ENCODE measurements at places on chromosomes 7 and 10. TPM values are rescaled to one million over a fixed set of nuclear protein-coding genes. Genes with fewer than 3 reads are reported as not detected.

TSPAN33 gene
- 0.07 TPM for total RNA-seq

HMX3 gene
- not detected for total RNA-seq

EBLN1 gene
- total RNA-seq, result not detected

CDNF gene
- 0.11 TPM for total RNA-seq

WEE2 gene
- not detected for total RNA-seq

OR9A2 gene
- total RNA-seq, result not detected

ALDH18A1 gene
- 110 TPM for total RNA-seq

CDK13 gene
- total RNA-seq, result 60.8 TPM

DRGX gene
- not detected for total RNA-seq

CHAT gene
- not detected for total RNA-seq

AGBL3 gene
- total RNA-seq, result 1.4 TPM

OPN4 gene
- total RNA-seq, result not detected

ACTL6B gene
- total RNA-seq, result not detected

C1QL3 gene
- 0.11 TPM for total RNA-seq

C7orf57 gene
- total RNA-seq, result 0.11 TPM

IKZF1 gene
- total RNA-seq, result under 0.01 TPM

DNAJC2 gene
- 21.9 TPM for total RNA-seq

OR2A42 gene
- under 0.01 TPM for total RNA-seq

KLLN gene
- total RNA-seq, result 0.25 TPM

FEZF1 gene
- not detected for total RNA-seq

FAM13C gene
- total RNA-seq, result 0.11 TPM

NEURL1 gene
- 0.11 TPM for total RNA-seq

ST8SIA6 gene
- total RNA-seq, result 0.79 TPM

SYCE1 gene
- not detected for total RNA-seq

ANKRD26 gene
- 6.5 TPM for total RNA-seq

HGF gene
- 5.1 TPM for total RNA-seq

TECPR1 gene
- total RNA-seq, result 82.6 TPM

SYT15 gene
- 0.21 TPM for total RNA-seq

LAMB1 gene
- total RNA-seq, result 685 TPM

ACBD5 gene
- 25.5 TPM for total RNA-seq

GDF2 gene
- not detected for total RNA-seq

IFIT1B gene
- not detected for total RNA-seq

LRIT1 gene
- not detected for total RNA-seq

FIGNL1 gene
- 62.1 TPM for total RNA-seq

MRC1 gene
- total RNA-seq, result 2.4 TPM

BTBD16 gene
- total RNA-seq, result not detected

OR2A2 gene
- total RNA-seq, result not detected

PRSS37 gene
- not detected for total RNA-seq

RAB19 gene
- 0.33 TPM for total RNA-seq

SPDYE5 gene
- total RNA-seq, result not detected

CNPY1 gene
- not detected for total RNA-seq

TRPV5 gene
- not detected for total RNA-seq

TAS2R41 gene
- not detected for total RNA-seq

HTR5A gene
- total RNA-seq, result not detected

STAM gene
- 17.5 TPM for total RNA-seq

MBL2 gene
- total RNA-seq, result not detected

CDC14C gene
- total RNA-seq, result not detected

POU6F2 gene
- not detected for total RNA-seq

EGR2 gene
- 0.04 TPM for total RNA-seq

ZMIZ2 gene
- 10.3 TPM for total RNA-seq
